Cortex of kidney (tissue), 1 donor: ENCODE measurements at places on chromosomes 3 and 15.

DNA sequence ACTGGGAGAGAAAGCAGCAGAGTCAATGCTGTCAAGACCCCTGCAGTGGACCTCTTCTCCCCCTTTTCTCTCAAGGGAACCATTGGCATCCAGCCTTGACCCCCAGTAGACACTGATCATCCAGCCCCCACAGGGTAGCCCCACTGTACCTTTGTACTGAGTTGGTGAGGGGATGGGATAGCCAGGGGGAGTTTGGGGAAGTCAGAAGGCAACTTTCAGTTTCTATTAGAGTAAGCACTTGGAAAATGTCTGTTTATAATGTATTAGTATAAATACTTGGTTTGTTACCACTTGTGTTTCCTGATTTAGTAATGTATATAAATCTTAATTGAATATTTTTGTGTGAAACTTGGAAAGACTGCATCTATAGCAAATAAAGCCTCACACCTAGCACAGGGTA lies 25.0 kb downstream of the DAG1 start:
- no peak for DNase-seq

DNA sequence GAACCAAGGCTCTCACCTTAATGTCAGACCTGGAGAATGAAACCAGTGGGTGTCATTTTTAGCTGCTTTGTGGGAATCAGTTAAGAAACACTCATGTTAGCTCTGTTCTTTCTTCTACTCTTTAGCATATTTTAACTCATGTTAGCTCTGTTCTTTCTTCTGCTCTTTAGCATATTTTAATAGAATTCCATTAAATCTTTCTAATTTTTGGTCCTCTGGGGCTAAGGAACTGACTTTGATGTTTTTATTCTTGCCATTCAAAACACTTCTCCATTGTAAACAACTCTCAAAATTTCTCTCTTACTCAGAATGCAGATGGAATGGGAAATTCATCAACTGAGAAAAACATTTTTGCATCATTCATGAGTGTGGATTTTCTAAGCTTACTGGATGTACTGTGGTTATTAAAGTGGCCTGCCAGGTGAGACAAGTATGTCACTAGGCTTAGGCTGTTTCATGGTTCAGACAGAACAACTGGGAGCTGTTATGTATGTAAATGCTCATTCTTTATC lies 680.6 kb downstream of the ROBO2 start:
- no peak for DNase-seq

DNA sequence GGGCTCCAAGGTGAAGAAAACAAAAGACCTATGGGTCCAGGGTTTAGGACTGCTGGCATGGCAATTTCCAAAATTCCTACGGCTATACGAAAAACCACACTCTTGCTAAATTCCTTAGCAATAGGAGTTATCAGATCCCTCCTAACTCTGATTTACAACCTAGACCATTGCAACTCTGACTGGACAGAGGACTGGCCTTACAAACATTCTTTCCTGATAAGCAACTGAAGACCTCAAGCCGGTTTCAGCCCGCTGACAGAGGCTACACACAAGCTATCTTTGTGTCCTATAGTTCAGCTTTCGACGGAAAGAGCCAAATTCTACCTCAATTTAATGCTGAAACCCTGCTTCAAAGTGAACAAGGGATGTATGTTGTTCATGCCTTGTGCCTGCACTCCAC lies 38.3 kb upstream of the AGBL1 start:
- no peak for DNase-seq

- no peak for DNase-seq
Observed at GRCh38 chr3:128813097-128813496, 66.3 kb upstream of the ACAD9 start.

GRCh38 chr3:41163006-41163405 lies 36.3 kb upstream of the CTNNB1 start:
- DNase-seq, result no peak

DNA sequence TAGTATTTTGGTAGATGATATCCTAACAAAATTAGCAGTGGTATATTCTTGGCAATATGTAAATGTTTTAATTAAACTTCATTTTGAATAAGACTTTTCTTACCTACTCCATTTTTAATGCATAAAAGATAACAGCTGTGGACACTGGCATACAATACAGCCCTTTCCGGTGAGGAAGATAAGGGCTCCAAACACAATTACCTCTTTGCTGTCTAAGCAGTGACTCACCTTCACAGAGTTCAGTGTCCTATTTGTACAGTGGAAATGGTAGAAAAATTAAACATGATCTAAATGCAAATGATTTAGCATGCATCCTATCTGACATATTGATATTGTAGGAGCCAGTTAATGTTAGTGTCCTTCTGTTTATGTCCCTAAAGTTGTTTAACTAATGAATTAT lies 969.4 kb downstream of the PLOD2 start:
- DNase-seq, result no peak

GRCh38 chr3:138060792-138061191 lies 50.8 kb downstream of the CLDN18 start:
- DNase-seq, result no peak
